ENCODE measurements at places on chromosomes 6 and 20. TPM values are rescaled to one million over a fixed set of nuclear protein-coding genes. Genes with fewer than 3 reads are reported as not detected.

Gene SLC35D3
- total RNA-seq: 0.09 TPM

Gene CST5
- total RNA-seq: not detected

Gene PTK6
- 2.5 TPM for total RNA-seq

Gene OR2B6
- total RNA-seq: 0.25 TPM

Gene SIM1
- total RNA-seq: not detected

Gene LPIN3
- total RNA-seq: 9.5 TPM

Gene SLC52A3
- 0.67 TPM for total RNA-seq

Gene SLC2A10
- total RNA-seq: not detected

Gene PSORS1C1
- 5.7 TPM for total RNA-seq

Gene SUMO4
- total RNA-seq: not detected

Gene SLC32A1
- total RNA-seq: not detected

Gene MAS1
- total RNA-seq: not detected

Gene CAPN11
- total RNA-seq: not detected
